ENCODE measurements at places on chromosomes 1 and 21.

DNA sequence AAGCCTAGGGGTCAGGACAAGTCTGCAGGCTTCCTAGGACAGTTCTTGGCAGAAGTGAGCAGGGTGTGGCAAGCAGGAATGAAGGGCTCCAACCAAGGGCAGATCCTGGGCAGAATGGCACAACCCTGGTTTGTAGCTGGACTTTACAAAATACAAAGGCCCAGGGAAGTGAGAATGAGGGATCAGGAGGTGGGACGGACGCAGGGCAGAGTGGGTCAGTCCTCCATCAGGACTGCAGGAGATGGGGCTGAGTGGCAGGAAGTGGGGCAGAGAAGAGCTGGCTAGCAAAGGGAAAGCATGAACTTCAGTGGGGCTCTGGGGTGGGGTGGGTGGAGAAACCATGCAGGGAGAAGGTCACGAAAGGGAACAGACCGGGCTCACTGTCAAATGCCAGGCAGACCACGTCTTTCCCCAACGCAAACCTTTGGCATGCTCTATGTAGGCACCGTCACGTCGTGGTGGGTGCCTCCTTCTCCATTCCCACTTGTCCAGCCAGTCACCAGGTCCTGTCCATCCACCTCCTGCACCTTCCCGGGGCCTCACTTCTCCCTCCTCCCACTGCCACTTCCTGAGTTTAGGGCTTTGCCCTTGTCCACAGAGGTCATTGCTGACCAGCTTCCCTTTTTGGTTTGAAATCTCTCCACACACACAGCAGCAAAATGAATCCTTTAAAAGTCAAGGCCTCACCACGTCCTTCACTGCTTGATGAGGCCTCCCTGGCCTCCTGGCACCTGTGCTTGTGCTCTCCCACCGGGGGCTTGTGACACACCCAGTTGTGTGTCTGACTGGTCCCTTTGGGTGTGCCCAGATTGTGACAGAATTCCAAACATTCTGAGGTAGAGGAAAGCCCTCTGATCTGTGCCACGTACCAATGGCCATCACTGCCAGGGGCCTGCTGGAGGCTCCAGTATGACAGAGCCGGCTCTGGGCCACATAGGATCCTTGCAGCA, 8.7 kb upstream of the CLDN19 start:
- DNase-seq: no peak

- no peak for DNase-seq
These were observed 620.0 kb upstream of the B3GALT2 start for GRCh38 chr1:193806079-193807048.

- no peak for DNase-seq
These were observed 368.3 kb upstream of the OLFM3 start for GRCh38 chr1:102365071-102365470.

DNA sequence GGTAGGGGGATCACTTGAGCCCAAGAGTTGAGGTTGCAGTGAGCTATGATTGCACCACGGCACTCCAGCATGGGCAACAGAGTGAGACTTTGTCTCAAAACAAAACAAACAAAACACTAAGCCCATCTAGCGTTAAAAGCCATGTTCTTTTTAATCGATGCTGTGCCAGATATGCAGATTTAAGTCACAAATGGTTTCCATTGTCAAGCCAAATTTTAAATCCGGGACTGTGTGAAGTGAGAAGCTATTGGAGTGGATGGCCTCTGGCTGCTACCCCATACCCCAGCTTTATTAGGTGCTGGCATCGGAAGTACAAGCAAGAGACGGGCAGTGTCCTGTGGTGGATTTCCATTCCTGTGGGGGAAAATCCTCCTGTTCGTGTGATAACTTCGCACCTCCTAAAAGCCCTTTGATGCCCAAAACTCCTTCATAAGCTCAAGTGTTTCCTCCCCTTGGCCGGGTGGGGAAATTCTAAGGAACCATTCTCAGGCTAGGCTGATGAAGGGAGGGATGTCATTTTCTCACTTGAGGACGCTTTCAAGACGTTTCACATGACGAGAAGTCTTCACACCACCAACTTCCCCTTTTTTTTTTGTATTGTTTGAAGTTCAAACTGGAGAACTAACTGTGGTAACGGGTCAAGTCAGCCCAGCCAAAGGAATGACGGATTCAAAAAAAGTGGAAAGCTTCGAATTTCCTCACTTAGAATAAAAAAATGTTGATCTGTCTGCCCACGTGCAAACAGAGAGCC, 140.8 kb downstream of the KAZN start:
- no peak for DNase-seq

- no peak for DNase-seq
These were observed 12.0 kb downstream of the CAPN2 start for GRCh38 chr1:223724376-223724775.

DNA sequence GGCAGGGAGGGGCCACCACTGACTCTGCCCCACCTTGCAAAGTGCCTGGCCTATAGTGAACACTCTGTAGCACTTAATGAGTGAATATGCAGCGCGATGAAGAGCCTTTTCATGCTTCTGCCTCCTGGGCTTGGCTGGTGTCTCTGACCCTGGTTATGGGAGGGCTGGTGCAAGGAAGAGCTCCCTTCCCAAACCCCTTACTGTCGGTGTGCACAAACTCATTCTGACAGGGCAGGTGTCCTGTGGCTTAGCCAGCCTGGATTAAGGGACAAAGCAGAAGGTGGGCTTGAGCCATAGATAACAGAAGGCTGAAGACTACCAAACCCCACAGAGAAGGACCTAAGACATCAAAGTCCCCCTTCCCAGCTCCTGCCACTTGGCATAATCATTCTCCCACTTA, 2.0 kb upstream of the NCMAP start:
- no peak for DNase-seq

Measured in stimulated activated CD4-positive, alpha-beta T cell treated with anti-CD3 and anti-CD28 coated beads, Interleukin-1b, Interleukin-23, amount 100 ng/mL, for 1 hour (primary cell).